ENCODE measurements at places on chromosomes 7 and 10.

DNA sequence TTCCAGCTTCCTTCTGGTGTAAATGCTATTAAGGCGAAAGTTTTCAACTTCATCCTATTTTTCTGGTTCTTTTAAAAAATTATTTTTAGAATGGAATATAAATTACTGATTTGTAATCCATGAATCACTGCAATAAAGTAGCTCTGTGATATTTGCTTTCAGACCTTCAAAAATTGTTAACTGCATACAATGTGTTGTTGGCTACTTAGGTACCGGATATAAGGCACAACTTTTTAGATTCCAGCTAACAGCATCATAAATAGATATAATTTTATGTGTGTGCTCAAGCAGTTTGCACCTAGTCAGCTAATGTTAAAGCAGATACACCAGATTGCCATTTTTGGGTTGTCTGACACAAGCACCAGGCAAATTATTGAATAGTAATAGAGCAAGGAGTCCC lies 58.7 kb downstream of the PON1 start:
- no peak for DNase-seq

DNA sequence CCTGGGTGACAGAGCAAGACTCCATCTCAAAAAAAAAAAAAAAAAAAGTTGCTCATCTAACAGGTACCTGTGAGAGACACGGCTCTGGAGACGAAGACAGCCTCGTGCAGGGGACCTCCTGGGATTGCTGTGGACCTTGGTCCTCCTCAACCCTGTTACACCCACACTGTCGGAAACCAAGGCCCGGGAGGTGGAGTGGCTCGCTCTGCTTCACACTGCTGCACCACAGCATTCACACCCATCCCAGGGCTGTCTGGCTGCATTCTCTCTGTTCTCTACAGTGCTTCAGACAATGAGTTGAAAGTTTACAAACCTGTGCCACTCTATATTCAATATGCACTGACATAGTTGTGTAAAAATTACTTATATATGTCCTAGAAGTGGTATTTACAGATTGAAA lies 101.0 kb upstream of the TNS3 start:
- no peak for DNase-seq

DNA sequence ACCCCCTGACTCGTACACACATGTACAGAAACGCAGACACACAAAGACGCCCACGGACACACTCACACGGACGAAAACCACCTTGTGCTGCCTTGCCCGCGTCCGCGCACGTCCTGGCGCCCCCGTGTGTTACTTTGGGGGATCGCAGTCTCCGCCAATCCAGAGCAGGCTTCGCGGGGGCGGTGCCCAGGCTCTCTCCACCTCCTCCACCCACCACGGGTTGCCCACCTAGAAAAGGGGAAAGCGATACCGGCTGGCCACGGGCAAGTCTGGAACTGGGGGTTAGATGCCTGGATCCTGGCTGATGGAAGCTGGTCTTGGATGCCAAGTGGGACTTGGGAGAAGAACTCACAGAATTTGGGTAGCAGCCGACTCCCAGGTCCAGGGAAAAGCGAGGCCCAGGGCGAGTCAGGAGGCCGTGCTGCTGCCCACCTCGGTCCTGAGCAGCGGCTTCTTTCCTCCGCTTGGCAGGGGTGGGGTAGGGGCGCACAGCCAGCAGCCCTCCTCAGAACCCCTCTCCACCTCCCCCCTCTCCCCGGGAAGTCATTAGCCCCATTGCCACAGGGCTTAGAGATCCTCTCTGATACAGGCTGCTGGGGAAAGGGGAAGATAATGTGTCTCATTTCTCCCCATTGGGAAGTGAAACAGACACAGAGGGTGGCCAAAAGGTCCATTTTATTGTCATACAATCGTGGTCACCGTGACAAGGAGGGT lies 4.6 kb upstream of the VGF start:
- peak; percentile 59 for DNase-seq

DNA sequence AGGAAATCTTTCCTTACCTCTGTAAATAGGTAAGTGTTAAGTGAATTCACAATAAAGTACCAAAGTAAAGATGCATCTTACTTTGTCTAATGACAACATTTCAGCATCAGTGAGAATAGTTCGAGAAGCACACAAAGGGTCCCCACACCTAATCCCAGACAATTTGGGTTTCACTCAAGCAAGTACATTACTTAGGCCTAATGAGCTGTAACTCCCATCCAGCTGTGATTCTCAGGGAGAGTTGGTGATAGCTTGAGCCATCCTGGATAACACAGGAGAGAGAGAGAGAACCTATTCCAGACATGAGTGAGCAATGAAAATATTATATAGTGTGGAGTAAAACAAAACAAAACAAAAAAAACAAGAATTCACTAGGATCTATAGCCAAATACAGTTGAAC lies 149.1 kb upstream of the NRG3 start:
- DNase-seq, result no peak

- DNase-seq, result no peak
These were observed 60.5 kb downstream of the SORBS1 start for GRCh38 chr10:95500649-95501048.

GRCh38 chr10:97584060-97584797 lies at the start of gene HOGA1:
HOGA1 (plus strand) TSS chr10:97584389; CDS start chr10:97584704, 315 bp downstream.
- no peak for DNase-seq

DNA sequence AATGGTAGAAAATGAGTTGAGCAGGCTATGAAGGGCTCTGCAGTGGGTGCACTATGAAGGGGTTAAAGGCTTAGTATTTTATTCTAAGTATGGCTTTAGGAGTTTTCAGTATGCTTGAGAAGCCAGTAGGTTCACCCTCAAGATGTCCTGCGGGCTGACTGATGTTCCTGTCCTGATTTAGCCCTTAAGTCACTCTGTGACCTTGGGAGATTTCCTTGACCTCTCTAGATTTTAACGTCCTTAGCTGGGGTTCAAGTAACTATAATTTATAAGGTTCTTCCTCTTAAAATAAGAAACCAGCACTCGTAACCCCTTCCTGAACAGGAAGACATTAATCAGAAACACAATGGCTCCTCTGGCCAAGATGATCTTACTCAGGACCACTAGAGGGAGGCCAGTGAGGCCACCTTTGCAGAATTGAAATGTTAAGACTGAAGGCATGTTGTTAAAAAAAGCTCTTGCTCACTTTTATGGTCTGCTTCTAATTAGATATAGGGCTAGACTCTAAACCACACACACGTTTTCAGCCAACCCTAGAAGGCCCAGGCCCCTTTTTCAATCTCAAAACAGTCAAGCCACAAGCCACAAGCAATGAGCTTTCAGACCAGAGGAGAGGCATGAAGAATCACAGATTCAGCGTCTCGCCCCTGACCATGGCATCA lies 41.9 kb downstream of the CDK1 start:
- no peak for DNase-seq

GRCh38 chr10:100827819-100828737 lies 82.7 kb downstream of the PAX2 start:
- no peak for DNase-seq

DNA sequence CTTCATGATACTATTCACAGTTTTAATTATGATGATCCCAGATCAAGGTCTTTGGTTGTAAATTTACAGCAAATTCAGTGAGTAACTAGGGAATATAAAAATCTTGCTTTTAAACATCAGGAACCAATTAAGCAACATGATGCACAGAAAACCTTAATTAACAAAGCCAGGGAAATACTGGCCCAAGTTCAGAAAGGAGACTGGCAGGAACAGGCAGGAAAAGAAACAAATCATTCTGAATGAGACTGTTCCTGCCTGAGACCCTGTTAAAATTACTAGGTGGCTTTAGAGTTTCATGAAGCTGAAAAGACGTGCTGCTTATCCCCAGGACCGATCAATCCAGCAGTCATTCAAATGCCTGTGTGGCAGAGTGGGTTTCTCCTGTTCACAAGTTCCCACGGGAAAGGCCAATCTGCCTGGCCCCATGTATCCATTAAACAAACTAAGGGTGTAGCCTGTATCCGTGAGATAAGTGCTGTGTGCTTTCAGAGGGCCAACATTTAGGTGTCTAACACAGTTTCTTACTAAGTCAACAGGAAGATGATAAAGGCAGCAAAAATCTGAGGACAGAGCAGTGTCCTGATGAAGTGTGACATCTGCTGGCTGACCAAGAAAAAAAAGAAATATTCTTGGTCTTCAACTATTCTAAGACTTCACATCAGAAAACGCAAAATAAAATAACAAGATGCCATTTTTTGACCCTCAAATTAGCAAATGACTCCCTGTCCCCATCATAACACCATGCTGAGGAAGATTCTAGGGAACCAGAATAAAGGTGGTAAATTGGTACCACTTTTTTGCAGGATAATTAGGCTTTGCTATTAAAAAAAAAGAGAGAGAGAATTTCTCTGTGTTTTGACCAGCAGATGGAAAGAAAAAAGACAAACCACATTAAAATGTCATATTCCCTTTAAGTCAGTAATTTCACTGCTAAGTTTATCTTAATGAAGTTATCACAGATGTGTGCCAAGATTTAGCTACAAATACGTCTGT lies 34.2 kb downstream of the PUS7 start:
- no peak for DNase-seq

DNA sequence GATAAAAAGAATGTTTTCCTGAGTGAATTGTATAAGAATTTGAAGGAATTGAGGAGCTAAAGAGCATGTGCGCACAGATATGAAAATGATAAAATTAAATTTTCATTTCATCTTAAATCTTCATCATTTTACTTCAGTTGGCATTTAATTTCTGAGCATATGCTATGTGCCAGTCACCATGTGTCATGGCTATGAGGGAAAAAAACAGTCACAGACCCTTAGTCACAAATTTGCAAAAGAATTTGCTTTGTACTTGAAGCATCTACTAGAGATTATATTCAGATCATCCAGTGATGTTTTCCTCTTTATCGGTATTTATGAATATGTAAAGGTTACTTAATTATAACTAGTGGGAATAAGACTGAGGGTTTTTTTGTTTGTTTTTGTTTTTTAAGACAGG lies 29.8 kb downstream of the VCL start:
- no peak for DNase-seq

- DNase-seq, result no peak
These were observed 5.7 kb upstream of the CALML3 start for GRCh38 chr10:5519054-5519453.

DNA sequence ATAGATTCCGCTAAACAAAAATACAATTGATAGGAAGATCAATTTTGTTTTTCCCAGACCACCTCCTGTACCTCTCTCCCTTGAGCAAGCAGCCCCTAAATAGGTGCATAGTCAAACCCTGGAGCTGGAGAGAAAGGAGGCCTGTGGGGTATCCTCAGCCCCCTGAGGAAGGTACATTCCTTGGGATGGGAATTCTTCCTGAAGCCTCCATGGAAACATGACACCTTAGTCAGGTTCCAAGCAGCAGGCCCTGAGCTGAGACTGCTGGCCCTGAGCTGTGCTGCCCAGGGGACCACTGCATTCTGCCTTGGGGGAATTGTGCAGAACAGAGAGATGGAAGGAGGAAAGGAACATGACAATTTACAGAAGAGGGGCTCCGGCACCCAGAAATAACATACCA lies 7.4 kb downstream of the HNRNPF start:
- no peak for DNase-seq

DNA sequence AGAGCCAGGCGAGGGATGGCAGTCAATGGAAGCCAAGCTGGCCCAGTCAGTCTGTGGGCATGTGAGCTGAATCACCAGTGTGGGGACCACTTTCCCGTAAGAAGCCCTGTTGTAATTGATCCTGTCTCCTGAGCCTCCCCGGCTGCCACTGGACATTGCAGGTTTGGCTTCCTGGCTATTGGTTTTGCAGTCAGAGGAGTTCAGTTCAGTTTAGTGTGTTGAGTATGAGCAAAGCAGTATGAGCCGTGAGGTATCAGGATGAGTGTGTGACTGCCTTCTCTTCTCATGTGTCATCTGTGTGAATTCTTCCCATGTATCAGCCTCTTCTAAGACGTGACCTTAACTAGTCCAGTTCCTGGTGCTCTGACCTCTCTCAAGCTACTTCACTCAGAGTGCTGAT lies 227.4 kb downstream of the PRKG1 start:
- no peak for DNase-seq

DNA sequence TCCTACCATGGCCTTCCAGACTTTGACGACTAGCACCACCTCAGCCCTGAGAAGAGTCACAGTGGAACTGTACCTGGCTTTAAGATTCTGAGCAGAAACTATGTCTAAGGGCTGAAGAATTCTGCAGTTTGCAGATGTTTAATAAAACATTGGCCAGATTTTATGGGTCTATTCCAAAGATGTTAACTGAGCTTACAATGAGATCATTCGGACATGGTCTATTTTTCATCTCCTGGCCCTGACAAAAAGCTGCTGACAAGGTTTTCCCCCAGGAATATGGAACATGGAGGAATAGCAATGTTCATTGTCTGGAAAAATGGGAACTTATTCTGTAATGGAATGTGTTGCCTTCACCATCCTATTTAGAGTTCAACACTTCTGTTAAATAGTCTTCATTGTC lies 66.4 kb downstream of the PTF1A start:
- no peak for DNase-seq

GRCh38 chr7:750111-750905 lies 23.2 kb upstream of the PRKAR1B start:
- DNase-seq, result no peak

DNA sequence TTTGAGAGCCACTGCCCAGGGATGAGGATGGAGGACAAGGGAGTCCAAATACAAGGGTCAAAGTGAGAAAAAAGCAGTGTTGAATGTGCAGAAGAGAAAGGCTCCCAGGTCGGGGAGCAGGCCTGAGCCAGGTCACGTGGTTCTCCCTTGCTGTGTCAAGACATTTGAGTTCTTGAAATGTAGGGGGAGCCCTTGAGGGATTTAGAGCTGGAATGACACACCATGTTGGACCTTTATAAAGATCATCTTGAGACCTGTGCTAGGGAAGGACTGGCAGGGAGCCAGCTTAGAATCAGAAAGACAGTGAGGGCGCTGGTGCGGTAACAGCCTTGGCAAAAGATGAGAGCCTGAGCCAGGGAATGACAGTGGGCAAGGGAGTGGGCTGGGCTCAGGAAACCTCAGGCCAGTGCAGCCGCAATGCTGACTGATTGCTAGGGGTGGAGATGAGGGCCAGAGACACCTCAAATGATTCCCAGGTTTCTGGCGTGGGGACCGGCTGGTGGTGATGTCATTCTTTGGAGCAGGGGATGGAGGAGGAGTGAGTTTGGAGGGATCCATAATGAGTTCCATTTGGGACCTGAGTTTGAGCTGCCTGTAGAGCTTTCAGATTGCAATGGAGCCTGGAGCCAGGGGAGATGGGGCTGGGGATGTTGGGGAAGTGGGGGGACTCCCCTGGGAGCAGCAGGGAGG lies 120.1 kb downstream of the PTPN20 start:
- no peak for DNase-seq

DNA sequence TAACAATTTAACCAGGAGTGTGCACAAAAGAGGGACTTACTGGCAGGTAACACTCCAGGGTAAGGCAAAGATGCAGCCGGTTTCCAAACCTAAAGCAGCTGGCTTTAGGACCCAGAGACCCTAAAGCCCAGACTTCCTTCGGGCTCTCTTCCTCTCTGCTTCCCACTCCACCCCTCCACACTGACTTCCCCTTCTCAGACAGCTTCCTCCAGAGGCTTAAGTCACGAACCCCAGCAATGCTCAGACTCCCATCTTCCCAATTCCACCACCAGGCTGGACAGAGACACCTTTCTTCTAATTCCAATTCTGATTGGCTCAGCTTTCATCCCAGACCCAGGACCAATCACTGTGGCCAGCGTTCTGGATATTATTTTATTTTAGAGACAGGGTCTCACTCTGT lies 24.8 kb downstream of the STYXL1 start:
- no peak for DNase-seq

Measured in activated CD8-positive, alpha-beta memory T cell treated with anti-CD3 and anti-CD28 coated beads for 4 hours (primary cell).